Lung microvascular endothelial cell (primary cell): ENCODE measurements at places on chromosomes 16 and 17. TPM values are rescaled to one million over a fixed set of nuclear protein-coding genes. Genes with fewer than 3 reads are reported as not detected.

- peak; percentile 38 for DNase-seq
These were observed 32.0 kb downstream of the PIMREG start for GRCh38 chr17:6476076-6476809.

GRCh38 chr17:38898812-38899348, 26.5 kb upstream of the LASP1NB start:
- DNase-seq: peak; percentile 63

- DNase-seq: no peak
These were observed 178.8 kb downstream of the C16orf78 start for GRCh38 chr16:49552313-49552928.

GRCh38 chr17:62911114-62911513, 54.9 kb upstream of the TANC2 start:
- DNase-seq: no peak

GRCh38 chr16:73390936-73391335, 343.0 kb upstream of the ZFHX3 start:
- no peak for DNase-seq

GRCh38 chr17:3594051-3594800, 15.0 kb downstream of the TRPV1 start:
- no peak for DNase-seq

- DNase-seq: no peak
These were observed 42.3 kb downstream of the ABCC12 start for GRCh38 chr16:48113471-48113870.

DNA sequence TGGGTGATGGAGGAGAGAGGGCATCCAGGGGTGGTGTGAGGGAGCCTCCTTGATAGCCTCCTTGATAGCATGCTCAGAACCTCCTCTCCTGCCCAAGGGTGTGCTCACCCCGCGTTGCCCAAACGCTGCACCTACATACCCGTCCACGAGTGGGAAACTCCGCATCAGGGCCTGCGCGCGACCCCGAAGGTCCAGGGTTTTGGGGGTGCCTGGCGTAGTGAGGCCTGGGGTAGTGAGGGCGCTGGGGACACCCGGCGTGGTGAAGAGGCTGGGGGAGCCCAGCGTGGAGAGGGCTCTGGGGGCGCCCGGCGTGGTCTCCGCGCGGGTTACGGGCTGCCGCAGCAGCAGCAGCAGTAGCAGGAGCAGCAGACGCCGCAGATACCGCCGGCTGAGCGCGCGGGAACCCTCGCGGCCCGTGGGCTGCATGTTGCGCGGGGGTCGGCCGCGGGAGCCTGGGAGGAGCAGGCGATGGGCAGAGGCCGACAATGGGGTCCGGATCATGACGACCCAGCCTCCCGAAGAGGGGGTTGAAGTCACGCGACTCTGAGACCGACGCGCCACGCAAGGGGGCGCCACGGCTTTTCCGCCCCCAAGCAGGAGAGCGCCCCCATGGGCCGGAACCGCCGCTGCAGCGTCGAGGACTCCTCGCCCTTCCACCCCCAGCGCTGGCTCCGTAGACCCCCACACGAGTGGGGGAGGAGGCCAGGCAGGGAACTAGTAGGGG, at the start of gene DPEP3:
TSS of gene DPEP3 (minus strand) at position 545 of the 724 bp plus-strand sequence. CDS start at position 426, 119 bp downstream.
- no peak for DNase-seq

DNA sequence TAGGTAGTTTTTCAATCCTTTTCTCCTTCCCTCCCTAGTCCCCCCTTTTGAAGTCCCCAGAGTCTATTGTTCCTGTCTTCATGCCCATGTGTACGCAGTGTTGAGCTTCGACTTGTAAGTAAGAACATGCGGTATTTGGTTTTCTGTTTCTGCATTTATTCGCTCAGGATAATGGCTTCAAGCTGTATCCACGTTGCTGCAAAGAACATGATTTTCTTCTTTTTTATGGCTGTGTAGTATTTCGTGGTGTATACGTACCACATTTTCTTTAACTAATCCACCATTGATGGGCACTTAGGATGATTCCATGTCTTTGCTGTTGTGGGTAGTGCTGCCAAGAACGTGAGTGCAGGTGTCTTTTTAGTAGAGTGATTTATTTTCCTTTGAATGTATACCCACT, 651.2 kb downstream of the WWOX start:
- no peak for DNase-seq

- no peak for DNase-seq
These were observed 80.1 kb downstream of the SOCS1 start for GRCh38 chr16:11175787-11176341.

GRCh38 chr17:70563281-70563820, 394.0 kb downstream of the KCNJ2 start:
- DNase-seq: peak; percentile 68

- DNase-seq: no peak
These were observed 14.0 kb downstream of the ANKRD11 start for GRCh38 chr16:89476379-89476778.

- DNase-seq: no peak
These were observed 81.2 kb downstream of the USP22 start for GRCh38 chr17:20961586-20961985.

Gene TNP2
- not detected in 2 replicates for total RNA-seq

Gene ABCA9
- 0.44 and 1.8 TPM in 2 replicates for total RNA-seq

Gene NETO2
- 10.5 and 14.8 TPM in 2 replicates for total RNA-seq

Gene ESRP2
- 0.44 and 1.6 TPM in 2 replicates for total RNA-seq

Gene DOC2B
- 5.9 and 37.9 TPM in 2 replicates for total RNA-seq

Gene PTRH2
- 26.2 and 41.1 TPM in 2 replicates for total RNA-seq
